ENCODE measurements at places on chromosomes 12 and 14. TPM values are rescaled to one million over a fixed set of nuclear protein-coding genes. Genes with fewer than 3 reads are reported as not detected.

The MUCL1 gene
- not detected for total RNA-seq

The GLIPR1L1 gene
- total RNA-seq = not detected

The BMP4 gene
- 3.3 TPM for total RNA-seq

The ACAD10 gene
- total RNA-seq = 40.5 TPM

The TUBA1C gene
- 57.4 TPM for total RNA-seq

The RNASE7 gene
- not detected for total RNA-seq

The GZMB gene
- total RNA-seq = 11.1 TPM

The MYH6 gene
- total RNA-seq = not detected

The ADAM21 gene
- total RNA-seq = 0.16 TPM

The INSM2 gene
- total RNA-seq = not detected

The TMEM117 gene
- 5.5 TPM for total RNA-seq

The SERPINA12 gene
- not detected for total RNA-seq

The TAS2R8 gene
- not detected for total RNA-seq

The SEL1L gene
- total RNA-seq = 118 TPM

The KCNA5 gene
- total RNA-seq = 0.77 TPM

The SLC10A1 gene
- not detected for total RNA-seq

The PTCSC3 gene
- not detected for total RNA-seq

The POU6F1 gene
- 18.0 TPM for total RNA-seq

The P2RX7 gene
- total RNA-seq = 7.7 TPM

The CELA1 gene
- not detected for total RNA-seq

The RPL41 gene
- total RNA-seq = 2,138 TPM

The ISM2 gene
- total RNA-seq = not detected

The ACTR6 gene
- total RNA-seq = 32.4 TPM

The CATSPERB gene
- 1.2 TPM for total RNA-seq

The CD163 gene
- total RNA-seq = 176 TPM

The TMEM30B gene
- total RNA-seq = 0.57 TPM

The MORN3 gene
- total RNA-seq = not detected

The LAG3 gene
- 29.4 TPM for total RNA-seq

The HOXC9 gene
- total RNA-seq = not detected

The KRT78 gene
- total RNA-seq = not detected

The MAGOHB gene
- 12.6 TPM for total RNA-seq

The TRHDE gene
- 24.9 TPM for total RNA-seq

The CLEC14A gene
- 16.5 TPM for total RNA-seq

The RAB3IP gene
- total RNA-seq = 16.6 TPM

The SYNDIG1L gene
- 0.46 TPM for total RNA-seq

The ASCL1 gene
- total RNA-seq = not detected

Data from spleen (tissue), 13 donors.